CD8-positive, alpha-beta memory T cell (primary cell): ENCODE measurements at places on chromosomes 1 and 21.

- no peak overlapping the region for H3K27ac ChIP-seq
- DNase-seq: no peak
- no peaks in the 10 kb centered on the region for H3K4me1 ChIP-seq
- no peak overlapping the region for H3K4me3 ChIP-seq
Observed at GRCh38 chr1:175062858-175063257, 4.8 kb upstream of the TNN start.

DNA sequence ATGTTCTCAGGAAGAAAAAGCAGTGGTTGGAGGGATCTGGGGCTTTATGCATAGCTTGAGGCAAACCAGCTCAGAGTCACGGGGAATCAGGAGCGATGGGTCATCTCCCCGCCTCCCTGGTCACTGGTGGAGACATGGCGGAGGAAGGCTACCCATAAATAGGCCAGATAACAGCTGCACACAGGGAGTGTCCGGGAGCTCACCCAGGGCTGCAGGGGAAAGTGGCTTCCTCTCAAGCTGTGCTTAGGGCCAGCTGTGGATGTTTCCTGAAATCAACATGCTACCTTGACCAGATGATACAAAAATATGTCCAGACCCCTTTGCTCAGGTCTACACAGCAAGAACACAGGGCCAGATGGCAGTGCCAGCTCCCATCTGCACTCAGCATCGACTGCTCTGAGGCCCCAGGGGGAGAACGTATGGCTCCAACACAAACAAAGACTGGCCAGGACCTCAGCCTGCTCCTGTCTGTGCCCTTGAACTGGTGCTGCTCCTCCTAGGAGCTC is 27.1 kb upstream of the RERE start:
- no peaks in the 10 kb centered on the region for H3K4me1 ChIP-seq
- H3K36me3 ChIP-seq: no peaks in the 10 kb centered on the region
- H3K4me3 ChIP-seq: no peak overlapping the region

DNA sequence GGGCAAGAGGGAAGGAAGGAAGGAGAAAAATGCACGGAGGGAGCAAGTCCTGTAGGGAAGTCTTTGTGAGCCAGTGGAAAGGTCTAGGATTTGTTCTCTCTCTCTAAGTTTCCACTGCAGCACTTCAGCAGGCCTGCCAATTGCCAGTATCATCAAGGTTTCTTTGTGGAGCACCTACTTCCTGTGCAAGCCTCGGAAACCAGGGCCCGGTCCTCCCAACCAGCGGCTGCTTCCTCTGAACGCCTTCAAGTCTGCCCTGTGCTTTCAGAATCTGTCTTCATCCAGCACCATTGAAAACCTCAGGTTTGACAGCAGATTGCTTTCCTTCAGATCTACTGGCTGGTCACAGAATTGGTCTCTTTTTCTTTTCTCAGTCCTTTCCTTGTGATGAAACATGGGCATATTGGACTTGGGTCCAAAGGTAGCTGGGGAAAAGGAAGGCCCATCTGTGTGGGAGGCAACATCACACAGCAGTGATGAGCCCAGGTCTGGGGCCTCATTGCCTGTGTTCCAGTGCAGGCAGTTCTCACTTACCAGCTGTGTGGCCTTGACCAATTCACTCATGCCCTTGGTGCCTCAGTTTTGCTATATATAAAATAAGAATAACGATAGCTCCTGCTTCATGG is 144.5 kb downstream of the SEC16B start:
- DNase-seq: no peak
- no peaks in the 10 kb centered on the region for H3K36me3 ChIP-seq
- H3K27me3 ChIP-seq: no peaks in the 10 kb centered on the region
- no peak overlapping the region for H3K27ac ChIP-seq
- no peaks in the 10 kb centered on the region for H3K4me1 ChIP-seq

- H3K27me3 ChIP-seq: no peaks in the 10 kb centered on the region
- DNase-seq: no peak
- no peak overlapping the region for H3K4me3 ChIP-seq
- H3K4me1 ChIP-seq: no peaks in the 10 kb centered on the region
- H3K36me3 ChIP-seq: peaks cover 62% of the 10 kb centered on the region
Observed at GRCh38 chr1:26851106-26851684, 11.8 kb upstream of the SFN start.

DNA sequence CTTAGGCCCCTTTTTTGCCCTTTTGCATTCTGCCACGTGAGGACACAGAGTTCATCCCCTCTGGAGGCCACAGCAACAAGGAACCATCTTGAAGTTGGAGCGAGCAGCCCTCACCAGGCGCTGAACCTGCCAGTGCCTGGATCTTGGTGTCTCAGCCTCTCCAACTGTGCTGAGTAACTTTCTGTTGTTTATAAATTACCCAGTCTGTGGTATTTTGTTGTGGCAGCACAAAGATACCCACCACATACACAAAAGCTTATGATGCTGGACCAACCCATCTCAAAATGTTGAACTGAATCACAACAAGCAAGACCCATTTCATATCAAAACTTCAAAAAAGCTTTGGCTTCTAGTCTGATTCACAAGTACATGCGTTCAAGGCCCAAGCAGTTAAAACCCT is 649.9 kb downstream of the KIF26B start:
- DNase-seq: no peak
- H3K27ac ChIP-seq: no peak overlapping the region
- no peaks in the 10 kb centered on the region for H3K36me3 ChIP-seq
- H3K4me1 ChIP-seq: no peaks in the 10 kb centered on the region

DNA sequence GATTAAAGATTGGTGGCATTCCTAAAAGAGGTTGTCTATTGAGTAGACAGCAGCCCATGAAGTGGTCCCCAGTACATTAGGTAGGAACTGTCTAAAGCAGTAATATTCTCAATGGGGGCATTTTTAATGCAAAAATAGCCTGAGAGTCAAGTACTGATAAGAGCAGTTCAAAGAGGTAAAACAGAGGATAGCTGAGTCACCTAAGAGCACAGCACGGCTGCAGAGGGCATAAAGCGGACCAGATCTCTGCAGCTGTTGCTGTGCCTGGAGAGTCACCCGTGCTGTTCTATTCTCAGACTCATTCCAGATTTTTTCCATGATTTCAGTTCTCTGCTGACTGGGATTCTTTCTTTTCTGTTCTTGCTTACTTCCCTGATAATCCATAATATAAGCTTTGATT is 313.2 kb downstream of the OLFM3 start:
- no peak for DNase-seq
- H3K4me1 ChIP-seq: no peaks in the 10 kb centered on the region
- no peaks in the 10 kb centered on the region for H3K36me3 ChIP-seq
- H3K27me3 ChIP-seq: no peaks in the 10 kb centered on the region
- no peak overlapping the region for H3K27ac ChIP-seq

GRCh38 chr1:25616987-25617624 is 515 bp downstream of the MAN1C1 start:
- peak overlapping the region; percentile 42 for H3K27ac ChIP-seq
- peaks cover 54% of the 10 kb centered on the region for H3K4me1 ChIP-seq
- peak overlapping the region; percentile 56 for H3K4me3 ChIP-seq
- peak; percentile 66 for DNase-seq
- H3K36me3 ChIP-seq: no peaks in the 10 kb centered on the region
- no peaks in the 10 kb centered on the region for H3K27me3 ChIP-seq

GRCh38 chr1:212271823-212272485 is 13.3 kb upstream of the PPP2R5A start:
- no peak overlapping the region for H3K4me3 ChIP-seq
- no peaks in the 10 kb centered on the region for H3K4me1 ChIP-seq
- no peaks in the 10 kb centered on the region for H3K36me3 ChIP-seq
- no peaks in the 10 kb centered on the region for H3K27me3 ChIP-seq

DNA sequence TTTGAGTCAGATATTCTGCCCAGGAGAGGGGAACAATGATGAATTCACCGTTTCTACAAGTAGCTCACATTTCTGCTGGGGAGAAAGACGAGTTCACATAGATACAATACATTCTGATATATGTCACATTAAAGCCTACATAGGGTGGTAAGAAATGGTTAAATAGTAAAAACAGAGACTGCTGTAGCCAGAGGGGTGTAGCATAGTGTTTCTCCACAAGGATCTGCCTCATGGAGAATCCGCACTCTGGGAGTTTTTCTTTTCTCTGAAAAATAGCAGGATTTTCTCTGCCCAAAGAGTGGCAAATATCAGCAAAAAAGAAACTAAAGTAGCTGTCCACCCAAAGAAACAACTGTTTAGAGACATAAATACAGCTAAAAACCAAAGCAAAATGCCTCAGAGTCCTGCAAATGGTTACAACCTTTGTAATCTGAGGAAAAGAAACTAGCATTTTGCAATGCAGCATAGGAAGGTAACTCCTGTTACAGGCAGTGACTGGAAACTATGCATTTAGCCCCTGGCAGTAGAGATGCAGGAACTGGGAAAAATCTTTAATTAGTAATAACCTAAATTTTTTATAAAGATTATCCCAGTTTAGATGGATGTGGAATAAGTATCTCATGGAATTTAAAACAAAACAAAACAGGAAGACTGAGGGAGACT is 1126.7 kb upstream of the ADGRL2 start:
- H3K4me1 ChIP-seq: no peaks in the 10 kb centered on the region
- H3K36me3 ChIP-seq: no peaks in the 10 kb centered on the region
- H3K27me3 ChIP-seq: no peaks in the 10 kb centered on the region
- H3K27ac ChIP-seq: no peak overlapping the region
- H3K4me3 ChIP-seq: no peak overlapping the region
- DNase-seq: no peak

GRCh38 chr1:47444562-47445465 is 7.0 kb downstream of the FOXD2 start:
- H3K4me1 ChIP-seq: peaks cover 14% of the 10 kb centered on the region
- H3K27me3 ChIP-seq: peaks cover 76% of the 10 kb centered on the region

DNA sequence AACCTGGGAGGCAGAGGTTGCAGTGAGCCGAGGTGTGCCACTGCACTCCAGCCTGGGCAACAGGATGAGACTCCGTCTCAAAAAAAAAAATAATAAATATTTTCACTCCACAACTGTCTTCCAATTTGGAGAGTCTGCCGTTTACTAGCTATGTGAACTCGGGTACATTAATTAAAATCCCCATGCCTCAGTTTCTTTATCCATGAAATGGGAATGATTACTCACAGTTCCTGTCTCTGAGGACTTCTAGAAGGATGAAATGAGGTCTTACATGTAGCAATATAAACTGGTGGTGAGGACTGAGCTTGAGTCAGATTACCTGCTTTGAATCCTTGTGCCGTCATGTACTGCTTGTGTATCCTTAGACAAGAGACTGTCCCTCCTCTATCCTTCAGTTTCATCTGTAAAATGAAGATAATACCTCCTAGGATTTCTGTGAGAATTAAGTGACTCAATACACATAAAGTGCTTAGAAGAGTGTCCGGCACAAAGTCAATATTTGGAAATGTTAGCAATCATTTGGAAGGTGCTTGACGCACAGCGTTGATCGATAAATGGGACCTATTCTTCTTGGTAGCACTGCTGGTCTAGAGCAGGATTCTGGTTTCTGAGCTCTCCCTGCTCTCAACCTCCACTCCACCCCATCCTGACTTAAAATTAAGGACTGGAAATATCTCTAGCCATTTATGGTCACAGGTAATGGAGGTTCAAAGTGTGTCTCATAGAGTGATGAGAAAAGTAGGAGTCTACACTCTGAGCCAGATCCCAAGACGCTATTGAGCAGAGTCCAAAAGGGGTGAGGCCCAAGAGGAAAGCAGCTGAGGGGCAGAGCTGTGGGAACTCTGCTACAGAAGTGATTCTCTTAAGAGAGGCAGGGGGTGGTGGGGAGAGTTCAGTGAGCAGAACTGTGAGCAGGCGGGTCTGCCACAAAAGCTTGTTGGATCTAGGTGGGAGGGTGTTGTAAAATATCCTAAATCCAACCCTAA is 11.6 kb upstream of the DDI2 start:
- H3K4me3 ChIP-seq: no peak overlapping the region
- no peaks in the 10 kb centered on the region for H3K36me3 ChIP-seq
- DNase-seq: no peak
- H3K4me1 ChIP-seq: peaks cover 12% of the 10 kb centered on the region
- no peak overlapping the region for H3K27ac ChIP-seq
- no peaks in the 10 kb centered on the region for H3K27me3 ChIP-seq

GRCh38 chr1:159342761-159343425 is 40.8 kb downstream of the FCER1A start:
- no peaks in the 10 kb centered on the region for H3K27me3 ChIP-seq
- no peak overlapping the region for H3K27ac ChIP-seq
- no peak for DNase-seq
- H3K4me3 ChIP-seq: no peak overlapping the region
- no peaks in the 10 kb centered on the region for H3K36me3 ChIP-seq
- no peaks in the 10 kb centered on the region for H3K4me1 ChIP-seq

- no peaks in the 10 kb centered on the region for H3K4me1 ChIP-seq
- no peak overlapping the region for H3K4me3 ChIP-seq
- H3K27me3 ChIP-seq: no peaks in the 10 kb centered on the region
- no peaks in the 10 kb centered on the region for H3K36me3 ChIP-seq
- DNase-seq: no peak
Observed at GRCh38 chr1:59718064-59718988, 96.4 kb upstream of the HOOK1 start.

DNA sequence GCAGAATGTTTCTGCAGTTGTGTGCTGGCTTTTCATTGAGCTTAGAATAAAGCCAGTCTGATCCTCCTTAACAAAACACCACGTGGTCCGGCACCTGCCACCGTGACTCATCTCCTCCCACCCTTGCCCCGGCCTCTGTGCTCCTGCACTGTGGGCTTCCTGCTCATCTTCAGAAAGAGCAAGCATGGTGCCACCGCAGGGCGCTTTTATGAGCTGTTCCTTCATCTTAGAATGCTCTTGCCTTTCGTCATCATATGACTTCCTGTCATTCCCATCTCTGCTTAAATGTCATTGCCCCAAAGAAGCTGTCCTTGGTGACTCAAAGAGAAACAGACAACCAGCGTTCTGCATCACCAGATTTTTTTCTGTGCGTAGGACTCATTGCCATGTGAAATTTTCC is 117.8 kb downstream of the HHAT start:
- DNase-seq: peak; percentile 79
- no peaks in the 10 kb centered on the region for H3K36me3 ChIP-seq
- no peak overlapping the region for H3K27ac ChIP-seq
- H3K4me1 ChIP-seq: peaks cover 6% of the 10 kb centered on the region
- no peak overlapping the region for H3K4me3 ChIP-seq

DNA sequence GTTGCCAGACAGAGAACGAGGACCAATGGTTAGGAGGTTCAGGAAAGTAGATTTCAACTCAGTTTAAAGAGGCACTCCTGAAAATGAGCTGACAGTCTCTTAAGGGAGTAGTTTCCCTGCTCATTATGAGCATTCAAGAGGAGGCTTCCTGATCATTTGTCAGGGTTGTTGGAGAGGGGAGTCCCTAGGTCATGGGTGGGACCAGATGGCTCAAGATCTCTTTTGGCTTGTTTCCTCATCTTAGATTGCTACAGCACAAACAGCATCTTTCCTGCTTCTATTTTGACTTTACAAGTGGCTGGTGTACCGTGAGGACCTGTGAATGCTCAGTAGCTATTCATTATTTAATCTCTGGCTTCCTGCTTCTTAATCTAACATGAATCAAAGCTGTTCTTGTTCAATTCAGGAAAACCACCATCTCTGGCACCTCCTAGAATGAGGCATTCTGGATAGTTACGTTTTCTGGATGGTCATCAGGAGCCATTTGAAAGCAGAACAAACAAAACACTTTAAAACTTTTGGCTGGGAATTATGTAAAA is 47.6 kb downstream of the PEX14 start:
- no peak overlapping the region for H3K4me3 ChIP-seq
- no peak overlapping the region for H3K27ac ChIP-seq
- DNase-seq: no peak
- H3K4me1 ChIP-seq: peaks cover 15% of the 10 kb centered on the region
- no peaks in the 10 kb centered on the region for H3K36me3 ChIP-seq
